Cardiac septum (tissue), 1 donor: ENCODE measurements at places on chromosomes 3 and 15. TPM values are rescaled to one million over a fixed set of nuclear protein-coding genes. Genes with fewer than 3 reads are reported as not detected.

ARID3B gene
- total RNA-seq: 2.7 TPM

CPLX3 gene
- 0.67 TPM for total RNA-seq

CYP11A1 gene
- 2.5 TPM for total RNA-seq

VPS18 gene
- total RNA-seq: 16.0 TPM

KCNH8 gene
- total RNA-seq: 0.08 TPM

CYP19A1 gene
- total RNA-seq: 0.40 TPM

CHDH gene
- total RNA-seq: 0.92 TPM

OSTN gene
- 0.48 TPM for total RNA-seq

ALS2CL gene
- 32.5 TPM for total RNA-seq

MOBP gene
- 0.08 TPM for total RNA-seq

EPHB1 gene
- total RNA-seq: 1.1 TPM

DNA sequence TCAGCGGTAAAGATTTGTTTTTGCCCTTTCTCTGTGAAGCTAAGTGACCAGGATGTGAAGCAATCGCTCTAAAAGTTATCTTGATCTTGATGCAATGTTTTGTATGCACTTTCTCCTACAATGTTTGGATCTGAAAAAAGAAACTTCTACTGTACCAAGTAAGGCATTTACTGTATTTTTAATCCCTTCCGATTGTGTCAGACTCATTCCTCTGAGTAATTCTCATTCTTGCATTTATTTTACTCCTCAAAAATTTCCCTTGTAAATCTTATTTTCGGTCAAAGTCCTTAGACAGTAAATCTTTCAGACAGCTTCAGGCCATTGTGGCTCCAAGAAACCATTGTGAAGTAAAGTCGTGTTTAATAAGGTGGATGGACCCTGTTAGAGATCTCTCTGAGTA, 141.9 kb downstream of the TP63 start:
- no peak for DNase-seq

GRCh38 chr3:58271901-58272501, 34.0 kb upstream of the RPP14 start:
- no peak for DNase-seq

- DNase-seq: no peak
These were observed 767.3 kb downstream of the GBE1 start for GRCh38 chr3:80994085-80994665.

- no peak for DNase-seq
These were observed 258.2 kb downstream of the SLCO3A1 start for GRCh38 chr15:92111751-92112150.

DNA sequence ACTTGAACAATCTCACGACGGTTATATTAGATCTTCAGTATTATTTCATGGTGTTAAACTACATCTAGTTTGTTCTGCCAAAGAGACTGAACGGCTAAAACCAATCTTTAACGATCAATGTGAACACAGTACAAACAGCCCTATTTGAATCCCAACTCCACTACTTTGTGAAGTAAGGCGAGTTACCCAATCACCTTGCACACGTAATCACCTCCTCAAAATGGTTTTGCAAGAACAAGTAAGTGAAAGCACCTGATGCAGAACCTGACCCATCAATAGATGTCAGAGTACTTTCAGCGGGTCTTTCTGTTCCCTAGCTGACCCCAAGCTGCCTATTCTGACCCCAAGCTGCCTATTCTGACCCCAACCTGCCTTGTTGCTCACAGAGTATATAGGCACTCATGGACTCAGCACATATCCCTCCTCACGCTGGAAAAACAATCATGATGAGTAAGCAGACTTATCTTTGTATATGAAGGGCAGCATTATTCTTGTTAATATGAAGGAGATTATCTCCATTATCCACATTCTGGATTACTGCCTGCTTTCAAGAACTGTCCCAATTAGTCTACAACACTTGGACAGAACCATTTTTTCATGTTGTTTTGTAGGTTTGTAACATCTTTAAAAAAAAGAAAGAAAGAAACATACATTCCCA, 3.7 kb downstream of the KPNA1 start:
- no peak for DNase-seq

- peak; percentile 41 for DNase-seq
These were observed 1.5 kb downstream of the FOXL2NB start for GRCh38 chr3:138948371-138949001.

DNA sequence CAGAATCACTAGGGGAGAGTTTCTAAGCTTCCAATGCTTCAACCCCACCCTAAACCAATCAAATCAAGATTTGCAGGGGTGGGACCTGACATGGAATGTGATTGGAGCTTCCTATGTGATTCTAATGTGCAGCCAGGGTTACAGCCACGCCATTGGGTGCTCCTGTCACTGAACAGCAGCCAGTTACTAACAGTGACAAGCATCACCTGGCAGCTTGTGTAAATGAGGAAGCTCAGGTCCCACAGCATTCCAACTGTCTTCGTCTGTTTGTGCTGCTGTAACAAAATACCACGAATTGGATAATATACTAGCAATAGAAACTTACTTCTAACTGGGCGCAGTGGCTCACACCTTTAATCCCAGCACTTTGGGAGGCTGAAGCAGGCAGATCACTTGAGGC, 294.9 kb downstream of the SHQ1 start:
- DNase-seq: no peak

- DNase-seq: no peak
These were observed 563.4 kb downstream of the ROBO1 start for GRCh38 chr3:79204351-79204750.

- DNase-seq: no peak
These were observed 29.0 kb upstream of the TIMP4 start for GRCh38 chr3:12187448-12188327.

- no peak for DNase-seq
These were observed 265.0 kb downstream of the TAFA4 start for GRCh38 chr3:68667346-68667745.

DNA sequence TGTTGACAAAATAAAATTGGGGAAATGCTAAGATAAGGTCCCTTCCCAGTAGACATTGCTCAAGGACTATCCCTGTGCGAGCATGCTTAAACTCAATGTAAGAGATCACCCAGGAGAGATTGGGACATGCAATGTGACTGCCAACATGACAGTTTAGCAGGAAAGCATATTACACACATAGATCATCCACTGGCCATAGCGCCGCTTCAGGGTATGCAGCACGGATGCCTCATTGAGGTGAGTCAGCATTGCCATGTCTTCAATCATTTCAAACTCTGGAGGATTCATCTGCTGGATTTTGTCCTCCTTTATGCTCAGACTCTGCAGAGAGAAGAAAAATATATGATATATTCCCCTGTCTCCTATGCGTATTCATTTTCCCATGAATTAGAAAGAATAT, 8.9 kb downstream of the MYH15 start:
- DNase-seq: no peak

DNA sequence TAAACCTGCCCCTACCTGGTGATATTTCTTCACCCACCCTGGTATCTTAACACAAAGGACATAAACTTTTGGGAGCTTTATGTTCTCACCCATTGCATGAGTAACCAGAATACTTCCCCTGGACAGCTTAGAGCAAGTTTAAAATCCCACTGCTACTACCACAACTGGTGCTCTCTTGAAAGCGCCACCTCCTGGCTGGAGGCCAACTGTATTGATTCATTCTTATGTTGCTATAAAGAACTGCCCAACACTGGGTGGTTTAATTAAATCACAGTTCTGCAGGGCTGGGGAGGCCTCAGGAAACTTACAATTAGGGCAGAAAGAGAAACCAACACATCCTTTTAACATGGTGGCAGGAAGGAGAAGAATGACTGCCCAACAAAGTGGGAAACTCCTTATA, 592.4 kb downstream of the EPHA3 start:
- DNase-seq: no peak

- no peak for DNase-seq
These were observed 42.3 kb upstream of the XIRP1 start for GRCh38 chr3:39234651-39235050.

DNA sequence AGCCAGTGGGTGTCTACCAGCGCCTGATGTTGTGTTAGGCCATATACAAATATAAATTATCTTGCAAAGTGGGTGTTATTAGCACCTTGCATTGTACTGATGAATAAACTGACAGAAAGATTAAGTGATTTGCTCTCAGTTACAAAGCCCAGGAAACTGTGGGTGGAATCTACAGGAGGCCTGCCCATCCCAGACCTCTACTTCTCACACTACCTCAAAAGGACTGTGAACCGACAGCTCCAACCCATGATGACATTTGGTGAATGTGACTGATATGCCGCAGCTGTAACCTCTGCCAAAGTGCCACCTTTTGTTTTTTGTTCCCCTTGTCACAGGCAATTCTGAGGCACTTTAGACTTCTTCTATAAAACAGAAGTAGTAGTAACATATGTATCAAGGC, 43.7 kb upstream of the KCNMB2 start:
- no peak for DNase-seq

DNA sequence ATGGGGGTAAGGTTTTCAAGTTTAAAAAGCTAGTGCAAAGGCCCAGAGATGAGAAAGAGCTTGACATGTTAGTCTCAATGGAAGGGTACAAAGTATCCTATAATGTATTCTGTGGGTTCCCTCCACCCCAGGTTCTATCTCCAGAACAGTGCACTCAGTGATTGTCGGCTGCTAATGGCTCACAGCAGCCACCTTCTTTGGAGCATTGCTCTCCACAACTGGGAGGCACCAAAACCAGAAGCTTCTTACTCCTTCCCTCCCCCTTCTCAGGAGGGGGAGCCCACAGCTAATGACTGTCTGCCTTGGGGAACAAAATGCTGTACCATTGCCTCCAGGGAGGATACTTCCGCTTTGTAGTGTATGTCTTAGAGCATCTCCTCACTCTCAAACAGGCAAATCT, 439.4 kb upstream of the RBMS3 start:
- no peak for DNase-seq

GRCh38 chr3:165837801-165838200, 578 bp upstream of the BCHE start:
- DNase-seq: no peak

- DNase-seq: no peak
These were observed 8.9 kb downstream of the ECE2 start for GRCh38 chr3:184284696-184285095.

- no peak for DNase-seq
These were observed 87.1 kb downstream of the WDR76 start for GRCh38 chr15:43913941-43914340.

GRCh38 chr15:74338676-74339075, 28.8 kb downstream of the CYP11A1 start:
- DNase-seq: no peak

DNA sequence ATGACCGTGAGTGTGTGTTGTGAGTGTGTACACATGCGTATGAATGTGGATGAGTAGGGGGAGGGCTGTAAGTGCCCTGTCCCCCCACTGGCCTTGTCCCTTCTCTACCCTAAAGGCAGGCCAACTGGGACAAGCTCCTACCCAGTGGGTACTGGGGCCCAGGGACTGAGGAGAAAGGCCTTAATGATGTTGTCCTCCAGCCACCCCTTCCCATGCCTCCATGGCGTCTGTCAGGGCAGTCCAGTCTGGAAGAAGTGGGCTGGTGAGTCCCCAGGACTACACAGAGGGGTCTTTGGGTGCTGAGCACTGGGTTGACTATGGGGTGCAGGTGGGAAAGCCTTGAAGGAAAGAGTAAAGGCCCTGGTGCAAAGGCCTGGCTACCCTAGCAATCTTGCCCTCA, 16.9 kb upstream of the CORO2B start:
- DNase-seq: peak; percentile 15

- DNase-seq: no peak
These were observed 64.9 kb downstream of the COL8A1 start for GRCh38 chr3:99702953-99703943.

- DNase-seq: no peak
These were observed 7.4 kb downstream of the ZDHHC19 start for GRCh38 chr3:196203846-196204245.

DNA sequence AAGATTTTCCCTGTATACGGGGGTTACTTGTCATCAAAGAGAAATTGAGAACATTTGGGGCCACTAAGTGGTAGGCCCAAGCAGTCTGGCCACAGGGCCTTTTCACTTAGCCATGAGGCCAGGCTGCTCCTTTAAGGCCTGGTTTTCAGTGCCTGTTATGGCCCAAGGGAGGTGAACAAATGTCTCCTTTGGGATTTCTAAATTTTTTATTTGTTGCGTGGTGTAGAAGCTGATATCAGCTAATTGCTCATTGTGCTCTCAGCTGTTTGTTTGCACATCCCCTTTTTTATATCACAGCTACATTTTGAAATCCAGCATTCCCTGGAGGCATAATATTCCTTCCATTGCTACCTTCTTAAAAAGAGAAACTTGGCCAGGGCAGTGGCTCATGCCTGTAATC, 48.5 kb downstream of the RLBP1 start:
- no peak for DNase-seq

DNA sequence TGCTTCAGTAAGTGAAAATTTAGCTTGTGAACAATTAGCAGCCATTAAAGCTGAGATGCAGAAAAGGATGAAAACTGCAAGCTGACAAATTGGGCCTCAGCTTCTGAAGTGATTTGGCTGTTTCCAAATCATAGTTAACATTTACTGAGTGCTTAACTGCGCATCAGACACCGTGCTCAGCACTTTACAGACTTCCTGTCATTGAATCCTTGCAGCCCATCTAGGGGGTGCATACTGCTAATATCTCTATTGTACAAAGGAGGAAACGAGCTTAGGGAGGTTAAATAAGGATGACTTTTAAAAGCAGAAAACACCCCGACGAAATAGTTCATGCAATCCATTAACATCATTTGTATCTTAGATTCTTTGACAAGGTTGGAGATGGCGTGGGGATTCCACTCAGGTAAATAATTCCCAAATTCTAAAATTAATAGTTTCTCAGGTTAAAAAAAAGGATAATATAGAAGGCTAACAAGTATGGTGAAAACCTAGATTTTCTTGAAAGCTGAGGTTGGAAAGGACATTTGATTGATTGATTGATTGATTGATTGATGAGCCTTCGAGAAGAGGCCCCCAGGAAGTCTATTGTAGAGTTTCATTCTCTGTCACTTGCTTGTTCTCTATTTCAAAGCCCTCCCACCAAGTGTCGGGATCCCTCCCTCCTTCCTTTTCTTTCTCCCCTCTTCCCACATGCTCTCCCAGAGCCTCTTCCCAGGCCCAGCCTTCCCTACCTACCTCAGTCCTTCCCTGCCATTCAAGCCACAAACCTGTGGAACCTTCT, 23.5 kb upstream of the EPHB3 start:
- peak; percentile 19 for DNase-seq

DNA sequence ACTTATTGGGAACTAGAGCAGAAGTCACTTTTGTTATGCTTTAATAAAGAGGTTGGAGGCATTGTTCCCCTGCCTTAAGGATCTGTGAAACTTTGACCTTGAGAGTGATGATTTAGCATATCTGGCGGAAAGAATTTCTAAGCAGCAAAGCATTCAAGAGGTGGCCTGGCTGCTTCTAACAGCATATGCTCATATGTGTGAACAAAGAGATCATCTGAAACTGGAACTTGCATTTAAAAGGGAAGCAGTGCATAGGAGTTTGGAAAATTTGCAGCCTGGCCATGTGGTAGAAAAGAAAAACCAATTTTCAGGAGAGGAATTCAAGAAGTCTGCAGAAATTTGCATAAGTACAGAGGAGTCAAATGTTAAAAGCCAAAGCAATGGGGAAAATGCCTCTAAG, 56.4 kb upstream of the GOLIM4 start:
- no peak for DNase-seq

DNA sequence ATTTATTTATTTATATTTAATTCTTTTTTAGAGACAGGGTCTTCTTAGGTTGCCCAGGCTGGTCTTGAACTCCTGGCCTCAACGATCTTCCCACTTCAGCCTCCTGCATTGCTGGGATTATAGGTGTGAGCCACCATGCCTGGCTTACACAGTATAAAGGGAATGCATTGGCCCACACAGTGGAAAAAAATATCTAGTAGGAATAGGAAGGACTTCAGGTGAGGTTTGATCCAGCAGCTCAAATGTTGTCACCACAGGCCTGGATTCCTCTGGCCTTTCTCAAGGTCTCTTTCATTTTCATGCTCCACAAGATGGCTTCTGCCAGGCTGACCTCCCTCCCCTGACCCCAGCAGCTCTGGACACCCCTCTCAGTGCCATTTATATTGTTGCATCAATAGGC, 2.1 kb upstream of the SPTBN5 start:
- DNase-seq: no peak
